ENCODE measurements at places on chromosomes 7 and 10.
A peak's percentile ranks its signal among the peaks of the same experiment; 100 is the strongest.

DNA sequence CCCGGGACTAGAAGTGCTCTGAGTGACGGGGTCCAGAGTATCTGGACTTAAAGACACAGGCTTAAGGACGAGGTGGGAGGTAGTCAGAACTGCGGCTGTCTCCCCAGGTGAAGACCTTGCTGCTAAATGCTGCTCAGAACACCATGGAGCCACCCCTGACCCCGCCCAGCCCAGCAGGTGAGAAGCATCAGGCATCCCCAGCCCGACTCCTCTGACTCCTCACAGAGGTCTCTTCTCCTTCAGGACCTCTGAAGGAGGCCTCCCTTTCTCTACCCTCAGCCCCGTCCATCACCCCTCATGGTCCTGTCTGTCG is 5.8 kb downstream of the NFKB2 start:
- DNase-seq, result no peak

DNA sequence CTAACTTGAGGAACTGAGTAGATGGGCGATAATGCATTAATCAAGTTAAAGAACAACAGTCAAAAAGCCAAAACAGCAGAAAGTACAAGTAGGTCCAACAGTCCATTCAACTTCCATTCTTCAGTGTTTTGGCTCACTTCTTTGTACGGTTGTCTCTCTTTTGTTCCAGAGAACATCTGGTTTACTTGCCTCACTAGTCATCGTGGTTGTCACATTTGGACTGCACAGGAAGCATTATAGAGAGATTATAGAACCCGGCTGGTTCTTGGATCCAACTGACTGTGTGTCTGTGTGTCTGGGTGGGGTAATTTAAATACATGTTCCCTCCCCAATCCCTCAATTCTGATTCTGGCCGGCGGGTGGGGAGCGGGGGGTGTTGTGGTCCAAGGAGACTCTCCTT is 1.8 kb upstream of the CEP41 start:
- no peak for DNase-seq

DNA sequence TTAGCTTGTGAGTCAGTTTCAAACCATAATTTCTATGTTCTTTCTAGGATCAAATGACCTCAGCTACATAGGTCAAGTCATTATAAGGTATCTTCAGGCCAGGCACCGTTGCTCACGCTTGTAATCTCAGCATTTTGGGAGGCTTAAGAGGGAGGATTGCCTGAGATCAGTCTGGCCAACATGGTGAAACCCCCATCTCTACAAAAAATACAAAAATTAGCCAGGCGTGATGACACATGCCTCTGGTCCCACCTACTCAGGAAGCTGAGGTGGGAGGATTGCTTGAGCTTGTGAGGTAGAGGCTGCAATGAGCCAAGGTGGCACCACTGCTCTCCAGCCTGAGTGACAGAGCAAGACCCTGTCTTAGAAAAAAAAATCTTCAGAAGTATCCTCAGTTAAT is 362.3 kb downstream of the GATA3 start:
- no peak for DNase-seq

DNA sequence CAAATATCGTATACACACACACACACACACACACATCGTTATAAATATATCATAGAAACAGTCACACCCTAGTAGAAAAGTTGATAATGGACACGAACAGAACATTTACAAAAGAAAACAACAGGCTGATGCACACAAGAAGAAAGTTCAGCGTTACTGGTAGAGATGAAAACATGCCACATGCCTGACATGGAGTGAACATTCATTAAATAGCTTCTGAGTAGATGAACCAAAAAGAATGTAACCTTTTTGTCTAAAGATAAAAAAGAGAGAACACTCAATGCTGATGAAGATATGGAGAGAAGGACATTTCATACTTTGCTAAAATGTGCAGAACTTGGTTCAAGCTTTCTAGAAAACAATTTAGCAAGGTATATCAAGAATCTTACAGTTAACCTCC is 173.4 kb upstream of the KLF14 start:
- DNase-seq, result no peak

DNA sequence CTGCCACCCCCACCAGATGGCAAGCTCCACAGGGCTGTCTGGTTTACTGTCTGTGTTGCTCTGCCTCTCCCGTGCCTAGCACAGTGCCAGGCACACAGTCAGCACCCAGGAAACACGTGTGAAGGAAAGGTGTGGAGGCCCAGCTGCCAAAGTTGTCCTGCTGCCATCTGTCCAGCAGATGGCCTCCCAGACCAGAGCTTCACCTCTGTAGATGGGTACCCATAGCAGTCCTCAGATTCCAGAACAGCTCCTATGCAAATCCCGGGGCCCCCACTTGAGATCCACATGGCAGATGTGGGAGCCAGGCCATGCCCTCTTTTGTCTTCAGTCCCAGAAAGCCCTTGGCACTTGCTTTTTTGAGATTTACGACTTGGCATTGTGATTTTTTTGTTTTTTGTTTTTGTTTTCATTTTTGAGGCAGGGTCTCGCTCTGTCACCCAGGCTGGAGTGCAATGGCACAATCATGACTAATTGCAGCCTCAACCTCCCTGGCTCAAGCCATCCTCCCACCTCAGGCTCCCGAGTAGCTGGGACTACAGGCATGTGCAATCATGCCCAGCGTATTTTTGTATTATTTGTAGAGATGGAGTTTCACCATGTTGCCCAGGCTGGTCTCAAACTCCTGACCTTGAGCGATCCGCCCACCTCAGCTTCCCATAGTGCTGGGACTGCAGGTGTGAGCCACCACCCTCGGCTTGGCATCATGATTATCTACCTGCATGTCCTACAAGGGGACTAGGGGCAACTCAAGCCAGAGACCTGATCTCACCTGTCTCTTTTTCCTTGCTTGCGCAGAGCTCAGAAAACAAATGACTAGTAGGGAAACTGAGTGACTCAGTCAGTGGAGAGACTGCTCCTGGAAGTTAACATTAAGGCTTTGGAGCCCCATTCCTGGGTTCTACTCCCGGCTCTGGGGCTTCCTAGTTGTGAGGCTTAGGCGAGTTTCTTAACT is 16.9 kb upstream of the PALD1 start:
- DNase-seq, result no peak

GRCh38 chr10:64112701-64113355 is 591.6 kb downstream of the REEP3 start:
- DNase-seq, result no peak

GRCh38 chr10:5814110-5815107 is 1.2 kb upstream of the GDI2 start:
- DNase-seq, result no peak

- DNase-seq, result no peak
Measured at GRCh38 chr10:6838118-6838517, 258.0 kb upstream of the PRKCQ start.

DNA sequence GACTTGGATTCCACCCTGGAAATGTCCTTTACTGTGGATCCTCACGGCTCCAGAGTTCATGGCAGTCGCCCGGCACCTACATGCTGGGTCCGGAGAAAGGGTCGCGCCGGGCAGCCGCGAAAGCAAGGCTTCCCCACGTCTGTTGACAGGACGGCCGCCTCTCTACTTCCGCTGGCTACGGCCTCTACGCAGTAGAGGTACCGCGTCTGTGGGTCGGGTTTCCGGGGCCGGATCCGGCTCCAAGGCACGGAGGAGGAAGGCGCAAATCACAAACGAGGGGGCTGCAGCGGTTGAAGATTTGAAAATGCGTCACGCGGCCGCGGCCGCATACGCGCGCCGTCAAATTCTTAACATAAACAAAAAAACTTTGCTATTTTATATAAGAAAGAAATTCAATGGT is 649.6 kb downstream of the REEP3 start:
- DNase-seq, result no peak

GRCh38 chr7:13898957-13899670 is 90.4 kb downstream of the ETV1 start:
- no peak for DNase-seq

GRCh38 chr10:109504401-109504800 is 418.9 kb downstream of the XPNPEP1 start:
- no peak for DNase-seq

DNA sequence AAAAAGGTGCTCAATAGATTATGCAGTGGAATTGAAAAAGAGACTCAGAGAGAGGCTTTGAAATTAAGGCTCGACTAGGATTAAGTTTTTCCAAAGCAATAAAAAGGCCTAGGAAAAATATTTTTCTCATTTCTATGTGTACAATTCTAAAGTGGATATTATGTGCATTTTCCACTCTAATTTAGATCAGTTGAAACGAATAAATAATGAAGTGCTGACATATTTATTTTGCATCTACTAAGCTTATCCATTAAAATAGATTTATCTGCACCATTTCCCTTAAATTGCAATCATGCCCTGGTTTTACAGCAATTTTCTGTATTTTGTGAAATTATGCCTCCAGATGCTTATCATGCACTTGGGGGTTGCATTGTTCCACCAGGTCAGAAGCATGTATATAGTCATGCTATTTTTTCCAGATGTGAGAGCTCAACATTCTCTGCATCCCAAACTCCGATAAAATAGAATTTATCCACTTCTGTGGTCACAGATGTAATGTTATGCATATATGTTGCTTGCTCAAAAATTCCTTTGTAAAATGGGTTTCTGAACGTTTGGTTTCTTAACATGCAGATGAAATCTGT is 18.3 kb downstream of the FIGNL1 start:
- no peak for DNase-seq

DNA sequence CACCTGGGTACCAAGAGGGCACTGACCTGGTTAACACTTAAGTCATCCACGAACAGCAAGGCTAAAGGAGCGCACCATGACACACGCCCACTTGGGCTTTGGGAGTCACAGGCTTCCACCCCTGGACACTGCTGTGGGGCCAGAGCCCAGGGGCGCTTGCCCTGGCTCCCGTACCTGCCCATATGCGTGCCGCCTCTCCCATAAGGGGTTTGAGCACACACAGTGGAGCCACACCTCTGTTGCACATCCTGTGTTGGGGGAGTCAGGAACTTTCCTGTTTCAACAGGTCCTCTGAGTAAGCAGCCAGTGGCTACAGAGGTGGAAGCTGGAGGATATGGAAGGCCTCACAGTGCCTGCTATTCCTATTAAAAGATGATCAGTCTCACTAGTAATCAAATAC is 152.0 kb downstream of the REEP3 start:
- no peak for DNase-seq

- no peak for DNase-seq
Measured at GRCh38 chr7:114548081-114548980, 133.7 kb downstream of the FOXP2 start.

GRCh38 chr10:43404704-43405084 is 4.3 kb downstream of the HNRNPF start:
- no peak for DNase-seq

GRCh38 chr7:114588506-114588905 is 173.9 kb downstream of the FOXP2 start:
- DNase-seq, result no peak

DNA sequence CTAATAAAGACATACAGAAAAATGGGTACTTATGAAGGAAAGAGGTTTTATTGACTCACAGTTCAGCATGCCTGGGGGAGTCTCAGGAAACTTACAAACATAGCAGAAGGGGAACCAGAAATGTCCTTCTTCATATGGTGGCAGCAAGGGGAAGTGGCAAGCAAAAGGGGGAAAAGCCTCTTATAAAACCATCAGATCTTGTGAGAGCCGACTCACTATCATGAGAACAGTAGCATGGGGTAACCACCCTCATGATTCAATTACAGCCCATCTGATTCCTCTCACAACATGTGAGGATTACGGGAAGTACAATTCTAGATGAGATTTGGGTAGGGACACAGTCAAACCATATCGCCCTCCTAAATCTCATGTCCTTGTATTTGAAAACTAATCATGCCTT is 1305.4 kb upstream of the SORCS1 start:
- DNase-seq, result no peak

DNA sequence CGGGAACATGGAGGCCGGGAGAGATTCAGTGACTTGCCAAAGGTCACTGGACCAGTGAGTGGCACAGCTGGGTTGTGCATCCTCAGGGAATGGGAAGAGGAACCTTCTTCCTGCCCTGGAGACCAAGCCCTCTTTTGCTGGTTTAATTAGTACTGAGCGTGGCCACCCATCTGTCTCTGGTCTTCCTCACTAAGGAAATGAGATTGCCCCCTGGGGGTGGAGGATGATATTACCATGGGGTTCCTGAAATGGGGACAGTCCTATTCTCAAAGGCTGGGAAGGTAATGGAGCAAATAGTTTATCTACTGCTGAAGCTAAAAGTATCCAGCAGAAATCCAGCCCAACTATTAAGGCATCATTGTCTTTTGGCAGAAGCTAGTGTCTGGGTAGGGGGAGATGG is 98.6 kb upstream of the FGFR2 start:
- no peak for DNase-seq

GRCh38 chr10:114517368-114518250 is 113.3 kb upstream of the AFAP1L2 start:
- DNase-seq, result no peak

- no peak for DNase-seq
Measured at GRCh38 chr10:31947144-31947926, 18.7 kb upstream of the ARHGAP12 start.

GRCh38 chr7:31307972-31308371 is 32.6 kb downstream of the NEUROD6 start:
- DNase-seq, result no peak

GRCh38 chr10:102538811-102539210 is 35.0 kb downstream of the SUFU start:
- no peak for DNase-seq

DNA sequence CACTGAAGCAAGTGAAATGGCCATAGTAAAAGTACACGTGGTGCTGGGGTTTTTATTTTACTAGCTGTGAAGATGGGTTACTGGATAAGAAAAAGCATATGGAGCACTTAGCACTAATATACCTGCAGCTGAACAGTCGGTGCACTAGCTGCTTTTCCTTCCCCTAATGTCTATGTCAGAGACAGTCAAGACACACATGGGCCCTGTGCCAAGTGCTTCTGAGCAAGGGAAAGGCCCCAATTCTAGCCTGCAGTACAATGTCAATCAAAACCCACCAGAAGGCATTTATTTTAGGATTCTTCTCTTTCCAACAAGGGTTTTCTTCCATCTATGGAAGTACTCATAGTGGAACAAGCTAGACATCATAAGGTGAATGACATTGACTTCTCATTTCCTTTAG is 716.7 kb downstream of the CCSER2 start:
- DNase-seq, result no peak

- no peak for DNase-seq
Measured at GRCh38 chr7:150451833-150452461, 1.5 kb downstream of the GIMAP8 start.

- DNase-seq, result peak; percentile 68
Measured at GRCh38 chr7:103347507-103348267, at the start of gene PSMC2. Gene PSMC2, plus strand, starts transcription at chr7:103347643. Its CDS starts 69 bp downstream, at chr7:103347712.

- no peak for DNase-seq
Measured at GRCh38 chr10:72242675-72243074, 26.6 kb upstream of the ASCC1 start.

- no peak for DNase-seq
Measured at GRCh38 chr10:113427236-113427735, 125.6 kb upstream of the HABP2 start.

Measured in stimulated activated CD8-positive, alpha-beta memory T cell treated with anti-CD3 and anti-CD28 coated beads, Interleukin-2, amount 100 ng/mL, for 1 hour (primary cell).